Adrenal gland (tissue), 19 donors: ENCODE measurements at places on chromosomes 1 and 21.

GRCh38 chr1:18861590-18861989, 2.1 kb upstream of the TAS1R2 start:
- DNase-seq: no peak

DNA sequence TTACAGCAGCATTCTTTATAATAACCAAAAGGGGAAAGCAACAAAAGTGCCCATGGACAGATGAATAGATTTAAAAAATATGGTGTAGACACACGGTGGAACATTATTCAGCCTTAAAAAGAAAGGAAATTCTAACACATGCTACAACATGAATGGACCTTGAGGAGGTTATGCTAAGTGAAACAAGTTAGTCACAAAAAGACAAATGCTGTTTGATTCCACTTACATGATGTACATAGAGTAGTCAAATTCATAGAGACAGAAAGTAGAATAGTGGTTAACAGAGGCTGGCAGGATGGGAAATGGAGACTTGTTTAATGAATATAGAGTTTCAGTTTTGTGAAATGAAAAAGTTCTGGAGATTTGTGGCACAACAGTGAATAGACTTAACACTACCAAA, 151.4 kb downstream of the CYYR1 start:
- no peak for DNase-seq

DNA sequence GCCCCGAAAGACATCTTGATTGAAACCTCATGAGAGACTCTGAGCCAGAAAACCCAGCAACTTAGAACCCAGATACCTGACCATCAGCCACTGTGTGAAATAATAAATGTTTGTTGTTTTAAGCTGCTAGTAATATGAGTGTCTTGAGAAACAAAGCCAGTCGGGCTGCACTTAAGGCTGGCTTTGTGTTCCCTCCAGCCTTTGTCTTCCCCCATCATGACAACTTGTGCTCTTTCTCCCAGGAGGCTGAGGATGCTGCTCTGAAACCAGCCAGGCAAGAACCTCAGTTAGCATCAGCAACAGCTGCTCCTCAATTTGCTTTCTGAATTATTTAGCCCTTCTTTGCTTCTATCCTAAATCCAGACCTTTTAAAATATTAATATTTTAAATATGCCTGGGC, 78.2 kb downstream of the SLC16A1 start:
- no peak for DNase-seq

- no peak for DNase-seq
Observed at GRCh38 chr1:233677690-233678354, 63.9 kb downstream of the KCNK1 start.

- no peak for DNase-seq
Observed at GRCh38 chr1:47908258-47908657, 88.9 kb downstream of the TRABD2B start.
